ENCODE measurements at places on chromosomes 11 and 22. TPM values are rescaled to one million over a fixed set of nuclear protein-coding genes. Genes with fewer than 3 reads are reported as not detected.

GRCh38 chr11:16013649-16014275 lies 342.6 kb downstream of the SOX6 start:
- no peak for DNase-seq

- no peak for DNase-seq
These were observed 167.1 kb downstream of the ADAMTS15 start for GRCh38 chr11:130615561-130615960.

DNA sequence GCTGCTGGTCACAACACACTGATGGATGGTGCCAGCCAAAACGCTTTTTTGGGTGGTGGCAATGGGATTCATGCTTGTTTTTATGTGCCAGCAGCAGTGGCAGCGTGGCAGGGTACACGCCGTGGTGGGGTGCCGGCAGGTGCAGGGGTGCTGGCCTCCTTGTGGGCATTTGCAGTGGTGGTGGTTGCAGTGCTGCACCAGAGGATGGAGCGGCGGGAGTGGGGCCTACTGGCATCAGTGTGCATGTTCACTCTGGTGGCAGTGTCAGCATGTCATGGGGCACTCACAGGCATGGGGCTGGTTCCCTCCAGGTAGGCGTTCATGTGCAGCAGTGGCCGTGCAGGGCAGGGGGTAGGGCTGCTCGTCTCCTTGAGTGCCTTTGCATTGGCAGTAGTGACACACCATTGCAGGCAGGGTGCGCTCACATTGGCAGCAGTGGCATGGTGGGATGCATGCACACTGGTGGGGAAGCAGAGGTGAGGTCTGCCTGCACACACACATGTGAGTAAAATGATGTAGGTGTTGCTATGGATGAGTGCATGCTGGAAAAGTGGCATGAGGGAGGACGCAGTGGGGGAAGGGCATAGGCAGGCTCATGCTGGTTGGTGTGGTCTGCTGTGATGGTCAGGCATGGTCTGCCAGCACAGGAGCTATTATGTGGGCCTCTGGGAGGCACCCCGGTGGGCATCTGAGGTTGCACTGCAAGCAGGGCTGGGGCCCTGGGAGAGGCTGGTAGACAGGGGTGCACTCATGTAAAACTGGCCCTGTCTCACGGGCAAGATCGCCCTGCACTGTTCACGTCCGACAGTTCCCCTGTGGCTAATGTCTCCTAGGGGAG lies 29.9 kb downstream of the CCDC15 start:
- DNase-seq: no peak

- DNase-seq: no peak
These were observed 30.2 kb downstream of the SBF1 start for GRCh38 chr22:50444663-50445062.

DNA sequence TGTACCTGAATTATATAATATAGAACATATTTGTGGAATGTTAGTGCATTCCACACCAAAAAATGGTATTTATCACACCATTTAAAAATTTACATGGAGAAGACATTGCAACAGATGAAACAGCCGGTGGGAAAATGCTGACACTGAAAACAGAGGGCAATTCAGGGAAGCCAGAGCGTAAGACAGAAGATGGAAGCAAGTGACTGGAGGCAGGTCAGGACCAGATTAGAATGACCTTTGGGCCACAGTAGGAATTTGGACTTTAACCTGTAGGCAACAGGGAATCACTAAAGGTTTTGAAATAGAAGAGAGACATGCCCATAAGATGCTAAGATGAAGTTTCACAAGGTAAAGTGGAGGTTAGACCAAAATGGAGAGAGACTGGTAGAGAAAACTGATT lies 60.5 kb downstream of the METTL15 start:
- no peak for DNase-seq

The HSPB2 gene
- total RNA-seq: 0.85 TPM

- no peak for DNase-seq
These were observed 117.5 kb upstream of the ZBED5 start for GRCh38 chr11:10975287-10975721.

GRCh38 chr11:27965559-27965958 lies 142.4 kb downstream of the KIF18A start:
- DNase-seq: no peak

The NPAS4 gene
- total RNA-seq: 0.74 TPM

- peak; percentile 76 for DNase-seq
These were observed at the start of gene EPS8L2 for GRCh38 chr11:705646-706438. EPS8L2 (plus strand) TSS chr11:706231; CDS start chr11:709408, 3,177 bp downstream.

- DNase-seq: no peak
These were observed 2.6 kb downstream of the PCNX3 start for GRCh38 chr11:65617990-65618751.

The AGBL2 gene
- 4.4 TPM for total RNA-seq

All from prostate gland (tissue), 2 donors.